Forelimb muscle (tissue), 1 donor: ENCODE measurements at places on chromosomes 3 and 15.

DNA sequence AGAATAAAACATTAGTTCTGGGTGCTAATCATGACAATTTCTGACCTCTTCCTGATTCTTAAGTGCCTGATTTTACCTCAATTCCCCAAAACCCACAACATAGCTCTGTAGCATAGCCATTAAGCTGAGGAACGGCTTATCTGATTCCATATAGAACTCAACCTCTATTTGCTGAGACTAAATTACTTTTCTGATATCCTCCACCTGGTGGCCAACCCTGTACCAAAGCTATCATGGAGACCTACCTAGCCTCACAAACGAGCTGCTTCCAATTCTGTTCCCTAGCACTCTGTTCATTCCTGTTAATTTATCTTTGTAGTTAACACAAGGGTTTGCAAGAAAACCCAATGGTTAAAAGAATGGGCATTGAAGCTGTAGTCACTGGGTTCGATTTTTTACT is 245.2 kb downstream of the PLOD2 start:
- no peak for DNase-seq

DNA sequence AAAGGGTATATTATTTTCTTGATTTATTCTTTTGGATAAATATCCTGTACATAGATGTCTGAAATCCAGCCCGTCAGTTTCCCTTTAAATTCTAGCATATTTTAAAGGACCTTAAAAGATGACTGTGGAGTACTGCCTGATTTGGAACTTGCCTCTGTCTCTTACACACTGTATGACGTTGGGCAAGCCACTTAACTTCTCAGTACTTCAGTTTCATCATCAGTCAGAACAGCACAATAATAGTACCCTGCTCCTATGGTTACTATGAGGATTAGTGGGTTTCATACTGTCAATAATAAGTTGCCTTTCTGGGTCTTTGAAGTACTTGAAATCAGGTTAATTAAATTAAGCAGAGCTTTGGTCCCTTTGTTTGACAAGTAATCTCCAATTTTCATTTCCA is 374.3 kb downstream of the TIGIT start:
- no peak for DNase-seq

GRCh38 chr15:85727068-85727467 is 67.7 kb downstream of the KLHL25 start:
- DNase-seq, result no peak

DNA sequence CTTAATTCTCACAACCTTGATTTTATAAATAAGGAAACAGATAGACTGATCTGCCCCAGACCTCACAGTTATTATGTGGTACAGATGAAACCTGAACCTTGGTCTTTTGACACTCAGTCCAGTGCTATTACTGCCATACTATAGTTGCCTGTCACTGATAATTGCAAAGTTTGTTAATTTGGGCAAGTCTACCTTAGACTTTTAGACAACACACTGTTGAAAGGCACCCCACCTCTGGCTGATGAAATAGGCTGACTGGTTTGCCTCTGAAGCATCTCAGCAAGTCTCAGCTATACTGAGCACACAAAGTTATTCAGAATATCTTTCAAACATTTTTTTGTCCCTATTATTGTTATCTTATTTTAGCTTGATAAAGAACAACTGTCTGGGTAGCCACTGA is 53.1 kb upstream of the MAP4 start:
- no peak for DNase-seq

- DNase-seq, result no peak
These were observed 164.2 kb downstream of the FEZF2 start for GRCh38 chr3:62209101-62209500.

GRCh38 chr3:152404976-152405375 is 136.2 kb downstream of the MBNL1 start:
- no peak for DNase-seq

GRCh38 chr15:65875458-65875857 is 6.2 kb downstream of the RAB11A start:
- DNase-seq, result no peak

- DNase-seq, result no peak
These were observed 257.2 kb upstream of the NSMCE3 start for GRCh38 chr15:29526802-29527201.

GRCh38 chr15:40063563-40064011 is 24.6 kb upstream of the SRP14 start:
- no peak for DNase-seq

- DNase-seq, result no peak
These were observed 866.1 kb downstream of the NSUN3 start for GRCh38 chr3:94928921-94929320.

DNA sequence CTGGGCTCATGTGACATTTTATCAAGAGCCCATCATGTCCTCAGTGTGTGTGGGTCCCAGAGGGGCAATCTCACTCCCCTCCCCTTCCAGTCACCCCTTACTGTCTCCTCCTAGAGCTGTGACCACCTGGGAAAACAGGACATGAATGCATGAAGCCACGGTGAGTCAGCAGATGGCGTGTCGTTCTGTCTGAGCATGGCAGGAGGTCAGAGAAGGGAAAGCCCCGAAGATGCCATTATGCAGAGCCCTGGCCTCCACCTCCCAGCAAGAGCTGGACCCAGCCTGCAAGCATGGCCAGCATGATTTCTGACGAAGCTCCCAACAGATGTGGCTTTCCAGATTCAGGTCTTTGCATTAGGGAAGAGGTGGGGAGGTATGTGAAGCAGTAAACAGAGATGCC is 118.5 kb downstream of the TLE3 start:
- no peak for DNase-seq

DNA sequence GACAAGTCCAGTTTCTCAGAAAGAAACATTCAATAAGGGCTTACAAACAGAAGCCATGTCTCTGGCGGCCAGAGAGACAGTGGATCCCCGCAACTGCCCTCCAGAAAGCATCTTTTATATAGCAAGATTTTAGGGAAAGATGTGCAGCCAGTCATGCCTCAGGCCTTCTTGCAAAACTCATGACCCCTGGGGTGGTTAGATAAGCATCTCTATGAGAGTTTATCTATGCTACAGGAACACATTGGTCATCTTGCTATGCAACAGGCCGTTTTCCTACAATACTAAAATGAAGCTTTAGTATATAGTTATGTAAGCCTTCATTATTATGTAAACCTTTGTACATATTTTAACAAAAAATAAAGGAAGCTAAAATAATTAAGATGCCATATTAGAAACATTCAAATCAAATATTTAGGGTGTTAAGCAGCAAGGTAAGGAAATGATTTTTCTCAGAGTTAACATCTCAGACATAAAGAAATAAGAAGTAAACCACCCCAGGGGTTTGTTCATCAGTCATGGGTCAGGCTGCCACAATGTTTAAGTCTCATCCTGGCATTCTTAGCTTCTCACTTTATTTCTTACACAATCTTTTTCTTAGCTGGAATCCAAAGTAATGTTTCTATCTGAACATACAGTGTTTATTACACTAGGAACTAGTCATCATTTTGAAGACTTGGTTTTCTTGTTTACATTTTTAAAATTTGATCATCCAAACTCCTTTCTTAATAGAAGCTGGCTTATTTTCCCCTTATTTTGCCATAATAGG is 6.3 kb upstream of the FSIP1 start:
- DNase-seq, result no peak

GRCh38 chr3:129025691-129026435 is 24.8 kb downstream of the EFCC1 start:
- peak; percentile 35 for DNase-seq

GRCh38 chr15:71352125-71352524 is 236.9 kb downstream of the THSD4 start:
- DNase-seq, result no peak

GRCh38 chr3:58000306-58001085 is 7.7 kb upstream of the FLNB start:
- DNase-seq, result no peak
